ENCODE measurements at places on chromosomes 2 and 18.

- no peak for DNase-seq
Measured at GRCh38 chr2:61722318-61722717, 131.5 kb downstream of the FAM161A start.

GRCh38 chr2:168626647-168627046, 170.6 kb downstream of the CERS6 start:
- no peak for DNase-seq

GRCh38 chr2:22907330-22907729, 477.6 kb upstream of the KLHL29 start:
- DNase-seq: no peak

GRCh38 chr2:30235008-30235655, 3.8 kb downstream of the LBH start:
- DNase-seq: no peak

Measured in memory B cell (primary cell).